ELR (cell line): ENCODE measurements at places on chromosomes 1 and 21.

DNA sequence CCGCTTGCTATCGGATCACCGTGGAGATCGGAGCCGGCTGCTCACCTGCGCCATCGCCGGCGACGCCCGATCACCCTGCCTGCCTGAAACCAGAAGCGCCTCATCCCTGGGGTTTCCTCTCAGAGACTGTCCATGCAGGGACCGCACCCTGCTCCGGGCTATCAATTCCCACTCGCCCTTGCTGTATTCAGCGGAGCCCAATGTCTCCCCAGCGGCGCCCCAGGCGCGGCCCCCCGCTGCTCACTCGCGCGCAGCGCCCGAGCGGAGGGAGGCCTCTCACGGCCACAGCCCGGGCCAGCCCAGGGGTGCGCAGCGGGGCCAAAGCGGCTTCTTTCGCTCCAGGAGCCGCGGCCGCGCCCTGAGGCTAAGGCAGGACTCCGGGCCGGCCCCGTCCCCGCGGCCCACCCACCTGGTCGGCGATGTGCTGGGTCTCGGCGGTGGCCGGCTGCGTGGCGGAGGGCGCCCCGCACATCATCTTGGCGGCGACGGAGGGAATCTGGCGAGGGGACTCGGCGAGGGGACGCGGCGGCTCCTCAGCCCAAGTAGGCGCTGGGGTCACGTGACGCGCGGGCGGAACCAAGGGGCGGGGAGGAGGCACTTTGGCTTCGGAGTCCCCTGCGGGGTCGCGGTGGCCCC, at the start of gene CSTB:
TSS of gene CSTB (minus strand) at position 514 of the 636 bp plus-strand sequence. CDS start at position 475, 39 bp downstream.
- DNase-seq, result peak; percentile 69

- no peak for DNase-seq
These were observed 31.8 kb downstream of the CLIC6 start for GRCh38 chr21:34700605-34701004.

DNA sequence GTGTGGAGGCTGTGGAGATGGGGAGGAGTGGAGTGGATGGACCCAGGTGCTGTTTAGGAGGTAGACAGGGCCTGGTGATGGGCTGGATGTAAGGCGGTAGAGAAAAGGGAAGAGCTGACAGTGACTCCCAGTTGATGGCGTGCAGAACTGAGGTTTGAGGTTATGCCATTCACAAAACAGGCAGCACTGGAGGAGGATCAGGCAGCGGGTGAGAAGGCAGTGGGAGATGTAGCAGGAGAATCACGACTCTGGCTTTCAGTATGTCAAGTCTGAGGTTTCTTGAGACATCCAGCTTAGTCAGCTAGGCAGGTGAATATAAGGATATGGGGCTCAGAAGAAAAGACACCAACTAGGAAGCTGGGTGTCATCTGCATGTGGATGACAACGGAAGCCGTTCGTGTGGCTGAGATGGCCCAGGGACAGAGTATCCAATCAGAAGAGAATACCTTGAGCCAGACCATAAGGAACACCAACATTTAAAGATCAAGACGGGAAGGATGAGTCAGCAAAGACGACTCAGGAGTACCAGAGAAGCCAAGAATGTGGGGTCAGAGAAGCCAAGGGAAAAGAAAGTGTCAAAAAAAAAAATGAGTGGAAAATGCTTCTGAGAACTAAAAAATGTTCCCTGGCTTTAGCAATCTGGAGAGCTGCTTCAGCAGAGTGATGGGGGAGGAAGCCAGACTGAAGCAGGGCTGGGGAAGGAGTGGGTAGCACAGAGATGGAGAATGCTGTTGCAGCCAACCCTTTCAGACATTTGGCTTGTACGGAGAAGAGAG, 15.2 kb downstream of the LRRN2 start:
- DNase-seq, result peak; percentile 35

GRCh38 chr21:46661211-46661625, 25.7 kb downstream of the PRMT2 start:
- peak; percentile 80 for DNase-seq

GRCh38 chr21:46661642-46662366, 26.3 kb downstream of the PRMT2 start:
- no peak for DNase-seq

DNA sequence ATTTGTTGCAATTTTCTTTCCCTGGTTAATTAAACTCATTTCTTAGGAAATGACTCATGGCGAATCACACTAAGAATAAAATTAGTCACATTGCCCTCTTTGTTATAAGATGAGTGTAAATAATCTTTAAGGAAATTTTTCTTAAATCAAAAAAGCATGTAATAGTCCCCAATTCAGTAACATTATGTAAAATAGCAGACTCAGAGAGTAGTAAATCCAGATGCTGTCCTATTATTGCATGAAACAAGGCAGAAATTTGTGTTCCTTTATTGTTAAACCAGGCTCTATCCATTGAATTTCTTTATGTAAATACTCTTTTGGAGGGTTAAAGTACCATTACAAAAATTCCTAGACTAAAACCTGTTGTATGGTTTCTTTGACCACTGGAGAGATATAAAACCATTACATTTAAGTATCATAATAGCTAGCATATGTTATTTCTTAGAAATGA, 154.5 kb upstream of the C1orf87 start:
- DNase-seq, result peak; percentile 27

DNA sequence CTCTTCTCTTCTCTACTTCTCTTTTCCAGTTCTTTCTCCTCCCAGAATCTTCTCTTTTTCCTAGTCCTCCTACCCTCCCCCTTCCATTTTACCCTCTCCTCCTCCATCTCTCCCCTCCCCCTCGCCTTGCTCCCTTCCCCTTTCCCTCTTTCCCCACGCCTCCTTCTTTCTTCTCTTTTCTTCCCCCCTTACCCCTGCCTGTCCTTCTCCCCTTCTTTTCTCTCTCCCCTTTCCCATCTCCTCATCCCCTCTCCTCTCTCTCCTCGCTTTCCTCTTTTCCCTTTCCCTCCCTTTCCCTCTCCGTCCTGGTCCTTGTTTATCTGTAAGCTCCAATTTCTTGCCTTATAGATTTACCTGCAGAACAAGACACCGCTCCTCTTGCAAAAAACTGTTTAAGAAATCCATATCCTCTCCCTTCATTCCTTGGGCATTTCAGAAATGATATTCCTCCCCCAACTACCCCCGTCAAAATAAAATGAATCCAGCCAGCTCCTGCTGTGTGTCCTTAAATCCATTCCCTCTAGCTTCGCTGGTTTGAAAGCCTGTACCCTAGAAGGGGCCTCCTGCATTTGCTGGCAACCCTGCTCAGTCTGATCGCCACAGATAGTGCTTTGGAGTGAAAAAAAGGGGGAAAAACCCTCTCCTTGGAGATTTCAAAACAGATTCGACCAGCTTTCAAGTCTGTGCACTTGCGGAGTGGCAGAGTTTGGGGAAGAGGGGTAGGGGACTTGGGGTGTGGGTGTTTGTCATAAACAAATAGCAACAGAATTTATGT, 89.4 kb downstream of the PAPPA2 start:
- DNase-seq, result no peak

DNA sequence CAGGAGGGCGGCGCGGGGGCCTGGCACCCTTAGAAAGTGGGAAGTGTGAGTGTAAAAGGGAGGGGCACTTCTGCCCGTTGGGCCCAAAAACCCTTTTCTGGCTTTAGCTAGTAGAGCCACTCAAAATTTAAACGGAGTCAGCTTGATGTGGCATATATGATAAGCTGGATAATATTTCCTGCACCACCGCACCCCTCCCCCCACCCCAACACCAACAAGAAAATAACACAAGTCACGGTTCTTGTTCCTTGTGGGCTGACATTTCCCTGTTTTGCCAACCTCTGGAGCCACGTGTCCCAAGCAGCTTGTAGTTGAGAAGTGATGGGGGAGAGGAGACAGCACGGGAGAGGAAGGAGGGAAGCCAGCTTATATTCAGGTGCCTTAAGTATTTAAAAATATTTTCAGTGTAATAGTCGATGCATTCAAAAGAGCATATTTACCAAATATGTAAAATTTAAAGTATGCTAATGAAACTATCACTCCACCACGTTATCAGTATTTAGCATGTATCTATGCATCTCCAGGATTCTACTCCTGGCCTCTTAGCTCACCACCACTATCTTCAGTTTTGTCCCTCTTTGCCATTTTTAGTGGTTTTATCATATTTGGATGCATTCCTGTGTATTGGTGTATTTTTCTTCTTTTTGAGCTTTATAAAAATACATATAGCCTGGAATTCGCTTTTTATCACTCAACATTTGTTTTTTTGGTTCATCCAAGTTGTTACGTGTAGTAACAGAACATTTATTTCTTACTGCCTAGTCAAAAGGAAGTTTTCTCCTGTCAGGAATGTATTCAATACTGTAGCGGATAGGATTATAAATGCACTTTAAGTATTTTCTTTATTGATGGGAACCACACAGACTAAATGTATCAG, 773 bp upstream of the DDX59 start:
- peak; percentile 69 for DNase-seq

DNA sequence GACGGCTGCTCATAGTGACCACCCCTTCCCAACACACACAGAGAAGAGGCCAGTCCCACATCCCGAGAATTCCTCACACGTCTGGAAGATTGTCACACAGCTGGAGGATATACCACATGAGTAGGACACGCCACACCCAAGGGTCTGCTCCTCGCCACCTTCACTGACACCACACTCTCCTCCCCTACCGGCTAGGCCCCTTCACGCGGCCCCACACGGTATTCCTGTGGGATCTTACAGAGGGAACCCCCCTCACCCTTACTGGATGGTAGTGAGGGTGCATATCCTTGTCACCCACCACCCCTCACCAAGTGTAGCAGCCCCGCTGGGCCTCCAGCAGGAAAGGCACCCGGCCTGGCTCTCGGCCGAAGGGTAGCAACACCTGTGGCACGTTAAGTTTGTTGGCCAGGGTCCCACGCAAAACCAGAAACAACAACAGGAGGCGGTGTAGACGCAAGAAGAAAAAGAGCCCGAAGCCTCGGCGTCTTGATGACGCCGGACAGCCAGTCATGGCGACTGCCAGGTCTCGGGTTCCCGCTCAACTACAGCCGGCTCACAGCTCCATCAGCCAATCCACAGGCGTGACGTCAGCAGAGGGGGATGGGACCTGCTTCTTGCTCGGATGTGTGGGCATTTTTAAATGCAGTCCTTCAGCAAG, at the start of gene NUP210L:
TSS of gene NUP210L (minus strand) at position 540 of the 658 bp plus-strand sequence.
- DNase-seq, result no peak

DNA sequence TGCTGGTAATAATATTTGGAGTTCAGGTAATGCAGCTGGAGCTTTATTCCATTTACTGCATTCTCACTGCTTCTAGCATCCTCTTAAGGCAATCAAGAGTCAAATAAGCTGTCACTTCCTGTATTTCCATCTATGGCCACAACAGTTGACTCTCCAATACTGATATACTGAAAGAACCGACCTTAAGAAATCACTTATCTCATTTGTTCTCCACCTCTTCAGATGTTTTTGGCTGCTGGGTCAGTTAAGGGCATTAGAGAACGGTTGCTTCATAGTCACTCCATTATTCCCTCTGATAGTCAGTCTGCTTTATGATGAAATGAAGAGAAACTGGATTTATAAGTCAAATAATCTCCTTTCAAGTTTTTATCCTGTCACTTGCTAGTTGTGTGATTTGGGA, 14.2 kb upstream of the RGS4 start:
- DNase-seq, result no peak

GRCh38 chr1:37399205-37399604, 75.2 kb upstream of the ZC3H12A start:
- no peak for DNase-seq

- DNase-seq, result peak; percentile 49
These were observed at the start of gene SIM2 for GRCh38 chr21:36698981-36699545. Gene SIM2 (plus strand): TSS chr21:36699115. CDS start chr21:36699747, 632 bp downstream.

DNA sequence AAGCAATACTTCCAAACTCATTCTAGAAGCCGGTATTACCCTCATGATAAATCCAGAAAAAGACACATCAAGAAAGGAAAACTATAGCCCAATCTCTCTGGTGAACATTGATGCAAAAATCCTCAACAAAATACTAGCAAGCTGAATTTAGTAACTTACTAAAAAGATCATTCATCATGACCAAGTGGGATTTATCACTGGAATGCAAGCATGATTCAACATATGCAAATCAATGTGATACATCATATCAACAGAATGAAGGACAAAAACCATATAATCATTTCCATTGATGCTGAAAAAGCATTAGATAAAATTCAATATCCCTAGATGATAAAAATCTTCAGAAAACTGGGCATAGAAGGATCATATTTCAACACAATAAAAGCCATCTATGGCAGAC, 402.9 kb downstream of the TGFB2 start:
- DNase-seq, result peak; percentile 70

DNA sequence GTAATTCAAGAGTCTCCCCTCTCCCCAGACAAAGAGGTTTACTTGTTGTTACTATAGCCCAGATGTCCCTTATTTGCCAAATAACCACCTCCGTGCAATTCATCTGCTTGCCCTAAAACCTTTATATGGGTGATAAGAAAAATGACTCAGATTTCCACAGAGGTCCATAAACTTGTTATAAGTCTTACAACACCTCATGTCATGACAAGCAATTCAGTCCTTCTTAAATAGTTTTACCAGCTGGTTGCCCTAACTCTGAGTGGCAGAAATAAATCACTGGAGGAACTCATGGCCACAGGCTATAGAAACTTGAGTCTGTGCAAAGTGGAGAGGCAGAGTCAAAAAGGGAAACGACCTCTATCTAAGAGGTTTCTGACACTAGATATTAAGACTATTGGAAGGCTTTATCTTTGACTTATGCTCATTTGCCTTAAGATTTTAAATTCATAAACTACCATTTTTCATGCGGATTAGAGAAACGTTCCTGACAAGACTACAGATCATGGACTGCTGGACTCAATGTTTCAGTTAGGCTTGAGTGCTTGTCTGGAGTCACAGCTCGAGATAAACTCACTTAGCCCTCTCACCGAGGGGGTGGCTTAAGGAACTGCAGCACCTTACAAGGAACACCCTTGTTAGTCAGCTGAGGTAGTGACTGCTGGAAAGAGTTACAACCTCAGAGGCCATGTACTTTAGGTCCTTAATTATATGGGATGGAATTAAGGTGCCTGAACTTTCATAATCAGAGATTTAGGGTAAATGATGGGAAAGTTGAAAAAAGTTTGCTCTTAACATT, 662.5 kb upstream of the USP24 start:
- peak; percentile 3 for DNase-seq

DNA sequence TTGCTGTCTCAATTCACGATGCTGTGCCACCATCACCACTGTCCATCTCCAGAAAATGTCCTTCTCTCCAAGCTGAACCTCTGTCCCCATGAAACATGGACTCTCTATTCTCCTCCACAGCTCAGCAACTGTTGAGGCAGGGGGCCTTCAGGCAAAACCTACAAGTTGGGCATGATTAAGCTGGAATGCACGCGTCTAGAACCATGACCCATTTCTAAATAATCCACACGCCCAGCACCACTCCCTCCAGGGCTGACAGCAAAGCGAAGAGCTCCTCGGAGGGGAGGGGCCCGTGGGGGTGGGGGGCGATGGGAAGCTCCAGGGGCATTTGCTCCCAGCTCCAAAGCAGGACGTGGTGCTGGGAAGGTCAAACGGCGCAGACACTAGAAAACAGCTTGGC, 3.3 kb upstream of the HES5 start:
- DNase-seq, result peak; percentile 92

DNA sequence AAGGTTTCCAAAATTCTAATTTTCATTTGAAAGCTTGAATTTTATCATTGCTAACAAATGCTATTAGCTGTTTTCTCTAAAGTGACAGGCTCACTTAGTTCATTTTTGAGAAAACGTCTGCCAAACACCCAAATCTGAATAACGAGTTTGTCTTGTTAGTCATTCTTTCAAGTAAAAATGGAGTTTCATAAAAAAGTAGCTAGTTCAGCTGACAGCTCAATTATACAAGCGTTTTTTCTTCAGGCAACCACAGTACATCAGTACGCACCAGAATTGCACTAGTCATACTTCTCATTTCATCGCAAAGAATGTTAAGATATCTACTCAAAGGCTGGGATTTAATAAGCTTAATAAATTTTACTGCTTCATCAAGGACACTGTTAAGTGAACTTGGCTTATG, 72.3 kb upstream of the SLFNL1 start:
- no peak for DNase-seq
